ENCODE measurements at places on chromosomes 11 and 22.

DNA sequence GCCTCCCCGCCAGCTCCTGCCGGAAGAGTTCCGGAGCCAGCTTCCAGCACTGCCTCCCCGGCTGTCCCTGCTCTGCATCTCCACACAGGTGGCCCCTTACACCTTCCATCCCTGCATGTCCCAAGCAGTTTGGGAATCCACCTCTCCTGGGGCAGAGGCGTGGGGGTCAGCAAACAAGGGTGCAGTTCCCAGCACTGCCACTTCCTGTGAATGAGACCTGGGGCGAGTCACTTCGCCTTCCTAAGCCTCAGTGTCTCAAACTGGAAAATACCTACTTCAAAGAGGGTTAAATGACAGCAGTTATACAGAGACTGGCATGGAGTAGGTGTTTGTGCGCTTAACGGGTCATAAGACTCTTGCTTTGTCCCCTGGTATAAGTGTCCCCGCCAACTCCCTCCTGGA lies 5.2 kb downstream of the CYTH4 start:
- DNase-seq: no peak

GRCh38 chr11:106167085-106167484 lies 89.6 kb downstream of the AASDHPPT start:
- no peak for DNase-seq

DNA sequence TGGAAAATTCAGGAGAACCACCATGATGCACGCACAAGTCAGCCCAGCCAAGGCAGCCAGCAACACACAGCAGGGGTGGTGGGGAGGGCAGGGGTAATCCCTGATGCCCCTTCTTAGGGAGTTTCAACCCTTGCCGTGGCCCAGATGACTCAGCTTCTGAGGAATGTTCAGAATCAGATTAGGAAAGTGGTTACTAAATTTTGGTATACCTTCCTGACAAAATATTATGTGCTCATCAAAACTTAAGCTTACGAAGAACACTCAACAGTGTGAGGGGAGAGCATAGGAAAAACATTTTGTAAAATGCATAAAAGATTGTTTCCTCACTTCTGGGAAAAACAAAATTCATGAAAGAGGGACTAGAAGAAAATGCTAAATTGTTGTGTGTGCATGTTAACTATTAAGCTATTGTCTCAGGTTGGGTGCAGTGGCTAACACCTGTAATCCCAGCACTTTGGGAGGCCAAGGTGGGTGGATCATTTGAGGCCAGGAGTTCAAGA lies 32.1 kb downstream of the SERPIND1 start:
- no peak for DNase-seq

GRCh38 chr22:33302049-33302545 lies 243.9 kb upstream of the SYN3 start:
- DNase-seq: peak; percentile 12

- no peak for DNase-seq
These were observed 308.0 kb upstream of the ZC3H12C start for GRCh38 chr11:109785198-109785597.

- peak; percentile 63 for DNase-seq
These were observed at the start of gene ASRGL1 for GRCh38 chr11:62337303-62338181. Gene ASRGL1, plus strand, starts transcription at chr11:62337448. Its CDS starts 530 bp downstream, at chr11:62337978.

GRCh38 chr11:129192150-129192549 lies at the start of gene ARHGAP32:
Gene ARHGAP32, minus strand, starts transcription at chr11:129192325. Its CDS starts 127 bp downstream, at chr11:129192198.
- DNase-seq: no peak

DNA sequence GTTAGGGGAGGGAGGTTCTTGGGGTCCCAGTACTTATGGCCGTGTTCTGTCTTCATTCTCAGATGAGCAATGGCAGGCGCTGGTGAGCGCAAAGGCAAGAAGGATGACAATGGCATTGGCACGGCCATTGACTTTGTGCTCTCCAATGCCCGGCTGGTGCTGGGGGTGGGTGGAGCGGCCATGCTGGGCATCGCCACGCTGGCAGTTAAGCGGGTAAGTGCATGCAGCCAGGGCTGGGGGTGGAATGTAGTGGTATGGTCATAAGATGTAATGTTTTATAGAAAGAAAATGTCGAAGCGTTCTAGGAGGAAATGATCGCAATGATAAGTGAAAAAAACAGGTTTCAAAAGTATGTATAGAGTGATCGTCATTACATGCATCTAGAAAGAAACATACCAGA lies 9.1 kb upstream of the ATF4 start:
- no peak for DNase-seq

DNA sequence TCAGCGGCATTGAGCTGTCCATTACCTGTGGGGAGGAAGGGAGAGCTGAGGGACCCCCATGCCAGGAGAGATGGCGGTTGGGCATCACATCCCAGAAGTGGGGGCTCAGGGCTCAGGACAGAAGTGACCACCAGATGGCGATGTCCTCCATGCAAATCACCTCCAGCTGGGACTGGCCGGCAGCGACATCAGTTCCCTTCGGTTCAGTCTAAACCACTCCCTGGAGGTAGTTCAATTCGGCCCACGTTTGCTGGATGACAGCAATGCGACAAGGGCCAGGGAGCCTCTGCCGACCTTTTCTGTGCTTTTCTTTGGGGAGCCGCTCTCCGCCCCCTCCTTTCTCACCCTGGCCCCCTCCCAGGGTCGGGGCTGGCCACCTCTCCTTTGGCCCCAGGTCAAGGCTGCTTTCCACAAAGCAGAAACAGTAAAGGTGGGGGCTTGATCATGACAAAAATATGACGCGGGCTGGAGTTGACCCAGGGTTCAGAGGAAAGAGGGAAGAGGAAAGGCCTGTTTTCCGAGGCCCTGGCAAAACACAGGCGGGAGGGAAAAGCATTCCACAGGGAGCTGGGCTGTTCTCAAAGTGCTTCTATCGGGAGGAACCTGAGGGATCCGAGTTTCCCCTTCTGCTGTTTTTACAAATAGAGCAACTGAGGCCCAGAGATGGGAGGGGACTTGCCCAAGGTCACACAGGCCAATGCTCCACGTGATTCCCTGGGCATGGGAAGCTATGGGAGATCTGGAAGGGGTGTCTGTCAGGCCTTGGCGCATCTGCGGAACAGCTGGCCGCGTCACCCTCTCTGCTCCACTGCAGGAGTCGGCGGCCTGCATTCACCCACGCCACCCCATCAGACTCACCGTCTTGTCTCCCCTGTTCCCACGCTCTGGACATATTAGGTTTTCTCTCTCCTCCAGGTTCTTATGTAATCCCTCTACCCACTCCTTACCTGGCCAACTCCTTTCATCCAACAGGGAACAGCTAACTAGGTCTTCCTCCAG lies 54.7 kb downstream of the FBXO7 start:
- DNase-seq: peak; percentile 61

GRCh38 chr11:93904716-93905115 lies 54.3 kb upstream of the VSTM5 start:
- DNase-seq: no peak

DNA sequence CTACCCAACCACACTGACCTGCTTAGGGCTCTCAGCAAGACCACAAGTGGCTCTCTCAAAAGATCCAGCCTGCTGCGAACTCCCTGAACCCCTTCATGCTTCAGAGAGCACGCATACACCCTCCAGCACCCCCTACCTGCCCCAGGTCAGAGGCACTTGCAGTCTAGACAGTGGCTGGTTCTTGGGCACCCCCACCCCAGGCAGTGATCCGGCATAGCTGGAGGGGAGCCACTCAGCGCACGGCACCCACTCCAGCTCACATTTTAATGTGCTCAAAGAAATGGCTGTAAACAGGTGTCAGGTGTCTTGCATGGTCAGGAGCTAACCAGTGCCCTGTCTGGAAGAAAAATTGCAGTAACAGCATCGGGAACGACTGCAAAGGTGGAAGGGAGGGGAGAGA lies 140.8 kb downstream of the PKNOX2 start:
- DNase-seq: no peak

DNA sequence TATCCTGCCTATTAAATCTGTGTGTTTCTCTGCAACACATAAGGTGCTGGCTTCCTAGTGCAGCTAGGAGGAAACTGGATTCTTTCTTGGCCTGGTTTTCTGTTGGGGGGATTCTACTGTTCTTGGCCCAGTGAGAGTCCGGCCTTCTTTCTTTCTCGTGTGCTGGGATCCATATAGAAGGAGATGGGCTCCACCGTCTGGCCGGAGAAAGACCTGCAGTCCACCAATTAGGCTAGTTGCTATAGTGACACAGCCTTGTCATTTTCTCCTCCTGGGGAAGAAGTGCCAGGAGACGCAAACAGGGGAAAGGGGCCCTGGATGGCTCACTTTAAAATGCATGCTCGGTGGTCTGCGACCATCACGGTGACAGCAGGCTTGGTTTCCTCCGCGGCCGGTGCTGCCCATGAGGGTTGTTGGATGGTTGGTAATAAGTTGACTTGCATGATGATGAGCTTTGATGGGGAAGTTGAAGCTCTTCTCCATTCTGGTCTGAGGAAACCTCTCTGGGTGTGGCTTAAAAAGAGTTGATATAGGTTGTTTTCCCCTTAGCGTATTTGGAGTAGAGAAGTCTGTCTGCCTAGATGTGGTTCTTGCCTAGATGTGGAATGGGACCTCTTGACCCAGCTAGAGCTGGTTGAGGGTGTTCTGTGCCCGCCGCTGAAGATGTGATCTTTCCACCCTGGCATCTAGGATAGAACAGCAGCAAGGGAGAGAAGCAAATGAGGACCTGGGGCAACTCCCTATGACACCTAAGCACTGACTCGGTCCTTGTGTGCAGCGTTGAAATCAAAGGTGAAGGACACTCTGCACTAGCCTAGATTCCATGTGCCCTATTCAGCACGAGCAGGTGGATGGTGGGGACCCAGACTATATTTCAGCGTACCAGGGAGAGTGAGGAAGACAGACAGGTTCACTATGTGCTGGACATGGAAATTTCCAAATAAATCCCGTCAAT lies 1335.0 kb downstream of the BRD1 start:
- DNase-seq: no peak

- peak; percentile 1 for DNase-seq
These were observed 3.1 kb downstream of the PIM3 start for GRCh38 chr22:49963647-49964026.

- no peak for DNase-seq
These were observed 6.2 kb downstream of the TEAD1 start for GRCh38 chr11:12680246-12680939.

- no peak for DNase-seq
These were observed 20.8 kb downstream of the KCNA4 start for GRCh38 chr11:29996016-29996415.

- no peak for DNase-seq
These were observed 51.1 kb downstream of the MUC6 start for GRCh38 chr11:985406-985805.

DNA sequence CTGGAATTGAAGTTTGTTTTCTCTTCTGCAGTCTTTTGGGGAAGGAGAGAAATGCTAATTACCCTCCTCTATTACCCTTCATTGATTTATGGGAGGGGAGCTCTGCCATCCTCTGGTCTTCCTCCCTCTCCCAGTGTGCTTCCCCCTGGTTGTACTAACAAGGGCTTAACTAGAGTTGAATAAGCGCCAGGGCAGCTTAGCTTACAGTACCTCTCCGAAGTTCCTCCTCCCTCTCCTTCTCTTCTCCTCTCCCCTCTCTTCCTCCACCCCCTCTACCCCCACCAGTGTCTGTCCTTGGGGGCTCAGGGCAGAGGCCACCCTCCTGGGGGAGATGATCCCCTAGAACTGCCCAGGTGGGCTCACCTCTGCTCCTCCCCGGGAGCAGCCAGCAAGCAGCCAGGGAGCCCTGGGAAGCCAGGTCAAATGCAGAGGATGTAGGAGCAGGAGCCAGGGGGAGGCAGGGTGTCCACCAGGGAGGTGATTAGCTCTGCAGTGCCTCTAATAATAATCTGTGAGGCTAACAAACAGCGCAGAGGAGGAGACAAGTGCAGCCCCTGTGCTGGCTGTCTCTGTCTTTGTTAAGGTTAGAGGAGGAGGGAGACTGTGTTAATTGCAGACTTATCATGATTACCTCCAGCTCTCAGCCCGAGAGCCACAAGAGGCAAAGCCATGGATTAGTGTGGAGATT lies 191.6 kb upstream of the CADM1 start:
- DNase-seq: no peak

- peak; percentile 45 for DNase-seq
These were observed 734 bp downstream of the PPP1R14B start for GRCh38 chr11:64245797-64246620.

DNA sequence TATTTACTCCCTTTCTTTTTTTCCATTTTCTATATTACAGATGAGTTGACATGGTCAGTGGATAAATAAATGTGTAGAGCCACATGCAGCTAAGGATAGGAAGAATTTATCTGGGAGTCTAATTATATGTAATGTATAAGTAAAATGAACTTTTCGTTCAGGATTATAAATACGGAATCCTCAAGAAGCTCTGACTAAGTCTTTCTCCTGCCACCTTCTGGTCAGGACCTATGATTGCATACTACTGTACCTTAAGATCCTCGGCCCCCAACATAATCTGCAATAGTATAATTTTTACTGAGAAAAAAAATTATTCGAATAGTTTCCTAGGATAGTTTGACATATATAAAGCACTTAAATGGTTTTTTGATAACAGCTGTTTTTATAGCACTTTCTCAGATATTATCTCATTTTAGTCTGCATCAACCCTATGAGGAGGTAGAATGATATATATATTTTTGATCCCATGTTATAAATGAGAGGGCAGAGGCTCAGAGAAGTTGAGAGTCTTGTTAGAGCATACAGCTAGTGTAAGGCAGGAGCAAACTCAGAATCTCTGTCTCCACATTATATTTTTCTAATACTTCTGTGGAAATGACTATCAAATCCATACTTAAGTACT lies 36.1 kb downstream of the CCDC90B start:
- DNase-seq: no peak

DNA sequence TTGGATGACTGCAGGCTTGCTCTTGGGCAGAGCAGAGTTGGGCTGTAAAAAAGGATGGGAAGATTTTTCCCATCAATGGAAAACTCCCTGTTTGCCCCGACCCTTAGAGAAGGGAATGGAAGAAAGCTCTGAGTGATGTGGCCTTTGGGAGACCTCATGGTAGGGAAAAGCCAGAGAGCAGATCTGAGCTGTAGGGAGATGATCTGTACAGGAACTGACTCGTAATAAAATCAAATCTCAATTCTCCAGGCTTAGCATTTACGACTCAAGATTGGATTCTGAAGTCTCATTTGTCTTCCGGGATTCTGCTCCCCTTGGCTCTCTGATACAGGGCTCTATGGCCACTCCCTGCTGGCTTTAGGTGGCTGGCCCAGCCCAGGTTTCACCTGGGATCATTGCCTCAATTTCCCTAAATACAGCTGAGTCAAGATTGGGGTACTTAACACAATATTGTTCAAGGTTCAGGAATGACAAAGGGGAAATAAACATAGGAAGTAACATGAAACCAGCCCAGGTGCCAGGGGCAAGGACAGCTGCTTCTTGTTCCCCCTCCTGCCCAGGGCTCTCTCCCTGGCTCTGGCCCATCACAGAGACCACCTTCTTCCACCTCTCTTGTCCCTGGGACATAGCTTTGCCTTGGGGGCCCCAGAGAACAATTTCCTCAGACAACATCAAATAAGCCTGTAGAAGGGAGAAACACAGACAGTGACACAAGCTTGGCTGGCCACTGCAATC lies 38.4 kb upstream of the THY1 start:
- no peak for DNase-seq

- DNase-seq: no peak
These were observed 21.7 kb upstream of the TNRC6B start for GRCh38 chr22:40156001-40156516.

- DNase-seq: no peak
These were observed 5.3 kb downstream of the NEAT1 start for GRCh38 chr11:65427691-65428577.
